ENCODE measurements at places on chromosomes 5 and 9.

DNA sequence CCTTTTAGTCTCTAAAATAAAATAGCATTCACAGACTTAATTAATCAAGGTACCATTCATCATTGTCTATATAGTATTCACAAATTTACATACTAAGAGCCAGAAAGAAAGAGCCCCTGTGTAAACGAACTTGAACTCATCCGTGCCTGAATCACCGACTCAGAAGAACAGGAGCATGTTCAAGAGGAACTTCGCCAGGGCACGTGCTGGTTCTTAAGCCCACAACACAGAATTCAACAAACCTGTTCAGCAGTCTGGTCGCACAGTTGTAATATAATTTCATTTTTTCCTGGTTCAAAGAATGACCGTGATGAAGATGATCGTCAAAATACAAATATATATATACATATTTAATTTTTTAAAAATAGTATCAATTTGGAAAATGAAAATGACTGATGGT is 141.9 kb downstream of the CETN3 start:
- DNase-seq, result no peak

- DNase-seq, result no peak
Measured at GRCh38 chr5:144390133-144390532, 219.5 kb downstream of the KCTD16 start.

GRCh38 chr9:83996126-83996525 is 15.5 kb downstream of the RMI1 start:
- no peak for DNase-seq

DNA sequence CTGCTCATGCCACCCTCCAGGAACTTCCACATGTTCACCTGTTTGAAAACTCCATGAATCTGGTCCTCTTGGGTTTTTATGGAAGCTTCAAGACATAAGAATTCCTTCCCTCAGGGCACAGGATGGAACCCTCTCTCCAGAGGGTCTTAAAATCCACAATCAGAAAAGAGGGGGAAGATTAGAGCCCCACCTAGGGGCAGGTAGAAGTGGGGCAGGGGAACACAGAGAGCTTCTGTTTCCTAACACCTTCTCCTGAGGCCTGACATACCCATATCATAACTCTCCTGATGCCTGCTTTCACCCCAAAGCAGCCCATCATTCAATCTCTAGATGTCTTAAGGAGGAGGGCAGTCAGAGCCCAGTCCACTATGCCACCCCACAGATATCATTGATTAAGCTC is 1087.7 kb upstream of the ARRDC3 start:
- DNase-seq, result no peak

- DNase-seq, result no peak
Measured at GRCh38 chr5:124444147-124444775, 302.2 kb downstream of the ZNF608 start.

- DNase-seq, result no peak
Measured at GRCh38 chr5:169767938-169768337, 130.9 kb downstream of the DOCK2 start.

DNA sequence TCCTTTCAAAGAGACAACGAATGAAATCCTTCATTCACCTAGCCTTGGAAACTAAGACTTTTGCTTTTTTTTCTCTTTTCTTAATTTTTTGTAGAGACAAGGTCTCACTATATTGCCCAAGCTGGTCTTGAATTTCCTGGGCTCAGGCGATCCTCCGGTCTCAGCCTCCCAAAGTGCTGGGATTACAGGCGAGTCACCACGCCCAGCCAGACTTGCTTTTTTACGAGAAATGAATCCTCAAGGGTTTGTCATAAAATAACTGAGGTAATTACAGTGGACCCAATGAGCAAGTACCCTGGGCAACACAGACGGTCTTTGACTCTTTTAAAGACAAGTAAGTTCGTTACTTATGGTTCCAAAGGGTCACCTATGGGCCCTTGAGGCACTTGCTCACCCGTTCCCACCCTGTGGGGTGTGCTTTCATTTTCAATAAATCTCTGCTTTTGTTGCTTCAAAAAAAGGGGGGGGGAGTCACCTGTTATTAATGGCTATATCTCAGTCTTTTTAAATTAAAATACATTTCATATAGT is 70.4 kb downstream of the TRPM6 start:
- DNase-seq, result no peak

- DNase-seq, result no peak
Measured at GRCh38 chr5:154999865-155000264, 13.7 kb upstream of the KIF4B start.

GRCh38 chr9:134619448-134619982 is 22.1 kb upstream of the COL5A1 start:
- DNase-seq, result no peak

DNA sequence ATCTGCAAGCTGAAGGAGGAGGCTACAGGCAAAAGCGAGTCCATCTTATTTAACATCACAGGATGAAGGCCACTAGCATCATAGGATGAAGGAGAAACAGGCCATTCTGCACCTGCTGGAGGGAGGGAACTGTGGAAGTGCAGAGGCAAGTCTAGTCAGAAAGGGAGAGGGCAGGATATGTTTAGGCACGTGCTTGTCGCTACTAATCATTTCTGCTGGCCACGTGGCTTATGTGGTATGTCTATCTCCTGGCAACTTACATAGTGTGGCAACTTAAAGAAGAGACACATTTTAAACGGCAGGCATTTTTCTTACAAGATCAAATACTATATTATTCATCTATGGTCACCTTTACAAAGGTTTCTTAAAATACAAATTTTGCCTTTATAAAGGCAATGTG is 74.0 kb downstream of the GNAQ start:
- DNase-seq, result no peak

DNA sequence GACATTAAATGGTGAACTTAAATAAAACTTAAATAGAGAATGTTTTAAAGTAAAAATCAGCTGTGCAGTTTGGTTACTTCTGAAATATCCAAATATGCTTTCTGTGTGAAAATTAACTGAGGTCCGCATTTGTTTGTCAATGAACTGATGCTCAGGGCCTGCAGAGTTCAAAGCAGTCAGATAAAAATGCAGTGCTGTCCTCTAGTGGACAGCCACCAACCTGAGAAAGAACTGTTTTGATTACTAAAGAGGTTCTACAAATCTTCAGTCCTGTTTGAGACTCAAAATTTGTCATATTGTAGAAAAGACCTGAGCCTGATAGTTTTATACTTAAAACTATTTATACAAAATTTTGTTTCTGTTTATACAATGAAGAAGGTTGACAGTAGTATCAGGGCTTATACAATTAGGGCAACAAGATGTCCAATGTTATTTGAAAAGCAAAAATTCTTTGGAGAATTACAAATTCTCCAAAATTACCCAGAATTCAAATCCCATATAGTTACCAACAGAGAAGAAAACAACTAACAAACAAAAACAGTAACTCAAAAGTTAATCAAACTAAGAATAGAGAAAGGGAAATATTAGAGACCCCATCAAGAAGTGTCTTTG is 232.3 kb upstream of the TBCA start:
- DNase-seq, result peak; percentile 50

GRCh38 chr9:79976257-79977073 is 404.7 kb downstream of the TLE4 start:
- no peak for DNase-seq

DNA sequence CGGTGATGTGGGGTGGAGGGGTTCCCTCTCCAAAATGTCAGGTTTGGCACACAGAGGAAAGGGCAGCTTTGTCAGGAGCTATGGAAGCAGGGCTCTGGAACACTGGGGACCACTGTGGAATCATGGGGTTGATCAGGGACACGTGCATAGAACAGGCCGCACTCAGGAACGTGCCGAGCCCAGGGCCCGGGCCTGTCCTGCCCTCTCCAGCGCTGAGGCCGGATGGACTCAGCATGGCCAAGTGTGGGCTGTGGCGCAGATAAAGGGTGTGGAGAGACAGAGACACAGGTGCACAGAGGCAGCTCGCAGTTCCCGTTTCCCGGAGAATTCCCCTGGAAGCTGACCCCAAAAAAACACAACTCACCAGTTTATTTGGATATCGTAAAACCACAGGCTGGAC is 37.8 kb upstream of the SLC6A3 start:
- DNase-seq, result no peak

GRCh38 chr5:62608529-62609511 is 30.2 kb downstream of the LRRC70 start:
- no peak for DNase-seq

Measured in inflammatory macrophage treated with lipopolysaccharide for 1 hour (primary cell).